Progenitor cell of endocrine pancreas (in vitro differentiated cells): ENCODE measurements at places on chromosomes 1 and 21. TPM values are rescaled to one million over a fixed set of nuclear protein-coding genes. Genes with fewer than 3 reads are reported as not detected.

DNA sequence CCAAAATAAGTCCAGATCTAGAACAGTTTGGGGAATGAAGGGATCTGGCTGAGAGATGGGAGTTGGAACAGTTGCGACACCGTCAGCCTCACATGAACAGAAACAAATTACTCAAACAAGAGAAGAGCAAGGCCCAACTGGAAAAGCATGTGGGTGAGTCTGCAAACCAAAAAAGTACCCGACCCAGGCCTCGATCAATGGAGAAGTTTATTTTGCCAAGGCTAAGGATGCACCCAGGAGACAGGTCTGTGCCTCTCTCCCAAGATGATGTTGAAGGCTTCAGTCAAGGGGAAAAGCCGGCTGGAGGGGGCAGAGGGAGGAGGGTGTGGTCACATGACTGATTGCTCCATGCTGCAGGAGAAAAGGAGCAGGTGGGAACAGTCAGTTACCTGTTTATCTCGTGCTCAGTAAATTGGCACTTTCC is 42.3 kb downstream of the KRTAP10-1 start:
- DNase-seq: no peak

GRCh38 chr1:18764362-18764761 is 95.1 kb downstream of the TAS1R2 start:
- DNase-seq: no peak

- no peak for DNase-seq
Observed at GRCh38 chr21:34517491-34518245, 5.7 kb upstream of the KCNE1 start.

- DNase-seq: no peak
Observed at GRCh38 chr21:38120984-38121855, 135.6 kb upstream of the KCNJ15 start.

DNA sequence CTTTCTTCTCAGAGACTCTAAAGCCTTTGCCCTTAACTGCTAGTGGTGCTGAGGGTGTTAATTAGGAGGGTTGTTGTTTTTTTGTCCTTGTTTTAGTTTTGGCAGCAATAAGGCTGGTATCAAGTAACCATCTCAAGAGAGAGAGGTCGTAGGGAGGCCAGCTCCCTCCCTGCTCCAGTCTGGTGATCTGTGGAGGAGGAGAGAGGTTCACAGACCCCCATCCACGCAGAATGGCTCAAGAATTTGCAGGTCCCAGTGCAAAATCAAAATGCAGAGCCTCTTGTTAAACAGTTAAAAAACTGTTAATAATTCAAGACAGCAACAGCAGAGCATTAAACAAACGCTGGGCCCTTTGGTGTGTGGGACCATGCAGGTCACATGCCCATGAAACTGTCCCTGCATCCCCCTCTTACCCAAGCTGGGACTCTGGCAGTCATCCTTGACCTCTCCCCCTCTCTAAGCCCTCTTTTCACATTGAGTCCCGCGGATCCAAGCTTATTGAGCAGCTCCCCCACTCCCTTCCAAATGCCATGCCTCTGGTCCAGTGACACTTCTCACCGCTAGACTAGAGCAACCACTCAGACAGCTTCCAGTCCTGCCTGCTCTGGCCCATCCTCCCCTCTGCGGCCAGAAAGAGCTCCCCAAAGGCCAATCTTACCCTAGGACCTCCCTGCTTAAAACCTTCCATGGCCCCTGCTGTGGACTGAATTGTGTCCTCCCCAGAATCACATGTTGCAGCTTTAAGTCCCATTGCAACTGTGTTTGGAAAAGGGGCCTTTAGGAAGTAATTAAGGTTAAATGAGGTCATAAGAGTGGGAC is 47.7 kb upstream of the RPL11 start:
- DNase-seq: no peak

- DNase-seq: no peak
Observed at GRCh38 chr1:89280766-89281165, 8.1 kb upstream of the GBP5 start.

GRCh38 chr1:8815582-8816151 is 1.8 kb downstream of the RERE start:
- DNase-seq: no peak

The TAL1 gene
- not detected in 2 replicates for total RNA-seq

The SIM2 gene
- 0.31 and 0.38 TPM in 2 replicates for total RNA-seq

The MAN1C1 gene
- 4.8 and 5.1 TPM in 2 replicates for total RNA-seq

The TFF3 gene
- total RNA-seq: 40.1 and 40.3 TPM in 2 replicates
